ENCODE measurements at places on chromosomes 1 and 21.

DNA sequence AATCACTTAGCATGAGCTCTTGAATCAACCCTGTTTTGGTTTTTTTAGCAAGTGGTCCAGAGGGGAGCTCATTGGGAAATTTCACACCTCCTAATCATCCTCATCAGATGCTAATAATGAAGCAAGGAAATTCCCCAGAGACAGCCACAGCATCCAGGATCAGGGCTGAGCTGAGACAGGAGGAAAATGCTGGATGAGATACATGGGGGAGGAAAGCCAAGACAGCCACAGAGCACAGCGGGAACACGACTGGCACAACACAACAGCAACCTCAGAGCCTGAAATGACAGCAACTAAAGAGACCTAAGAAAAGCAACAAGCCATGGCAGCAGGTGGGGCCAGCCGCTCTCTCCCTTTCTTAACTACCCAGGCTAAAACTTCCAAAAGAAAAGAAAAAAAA lies 70.4 kb downstream of the UBR4 start:
- DNase-seq, result no peak

DNA sequence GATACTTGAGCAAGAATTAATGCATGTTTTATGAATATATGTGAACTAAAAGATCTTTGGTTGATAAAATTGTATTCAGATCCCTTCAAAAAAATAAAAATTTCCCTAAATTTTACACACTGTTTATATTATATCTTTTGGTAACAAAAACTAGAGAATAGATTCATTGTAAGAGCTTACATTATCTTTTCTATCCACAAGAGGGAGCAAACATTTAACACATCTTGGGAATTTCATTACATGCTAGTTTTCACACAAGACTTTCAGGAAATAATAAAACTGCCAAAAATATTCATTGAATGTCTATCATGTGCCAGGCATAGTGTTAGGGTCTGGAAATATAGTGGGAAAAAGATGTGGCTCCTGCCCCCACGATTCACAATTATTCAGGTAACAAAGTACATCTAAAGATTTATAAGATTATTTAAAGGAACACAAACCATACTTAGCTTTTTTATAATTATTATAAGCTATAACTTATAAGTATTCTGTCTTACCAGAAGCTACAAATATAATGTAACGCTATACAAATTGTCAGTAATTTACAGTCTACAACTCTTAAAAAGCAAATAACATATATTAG lies 30.6 kb downstream of the FAF1 start:
- DNase-seq, result no peak

GRCh38 chr1:242525769-242526168 lies 1.3 kb upstream of the PLD5 start:
- DNase-seq, result no peak

GRCh38 chr1:16262067-16262466 lies 25.1 kb upstream of the CPLANE2 start:
- DNase-seq, result no peak

DNA sequence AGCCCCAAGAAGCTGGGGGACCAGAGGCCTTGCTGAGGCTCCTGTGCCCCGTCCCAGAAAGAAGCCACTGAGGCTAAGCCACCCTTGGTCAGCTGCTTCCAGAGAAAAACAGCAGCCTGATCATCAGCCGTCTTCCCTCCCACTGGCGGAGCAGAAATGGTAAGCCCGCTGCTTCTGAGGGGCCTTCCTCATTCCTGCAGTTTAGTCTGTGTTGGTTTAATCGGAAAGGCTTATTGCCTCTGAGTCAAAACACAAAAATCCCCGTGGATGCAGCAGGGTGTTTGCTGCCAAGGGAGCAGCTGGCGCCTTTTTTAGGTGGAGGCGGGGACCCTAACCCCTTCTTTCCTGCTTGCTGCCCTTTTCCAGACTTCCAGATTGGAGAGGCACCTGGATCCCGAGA lies 33.9 kb downstream of the SPSB1 start:
- DNase-seq, result no peak

DNA sequence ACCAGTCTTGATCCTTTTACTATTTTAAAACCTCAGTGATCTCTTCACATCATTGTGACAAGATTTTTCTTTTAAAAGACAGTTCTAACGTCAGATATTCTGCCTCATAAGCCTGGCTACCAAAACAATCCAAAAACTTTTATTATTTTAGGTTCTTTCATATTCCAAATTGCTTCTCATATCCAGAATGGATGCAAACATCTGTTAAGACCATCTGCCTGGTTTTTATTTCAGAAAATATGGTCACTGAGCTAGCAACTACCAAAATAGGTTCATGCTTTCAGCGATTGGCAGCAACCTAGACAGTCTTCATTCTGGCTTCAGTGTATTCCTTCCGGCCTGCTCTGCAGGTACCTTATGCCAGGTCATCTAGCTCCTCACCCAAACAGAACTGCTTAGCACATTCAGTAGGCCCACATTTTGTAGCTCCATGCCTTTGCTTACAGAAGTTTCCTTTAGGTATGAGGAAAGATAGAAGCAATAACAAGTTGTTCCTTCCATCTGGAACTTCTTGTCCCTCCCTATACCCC lies 59.0 kb upstream of the CACYBP start:
- DNase-seq, result no peak

DNA sequence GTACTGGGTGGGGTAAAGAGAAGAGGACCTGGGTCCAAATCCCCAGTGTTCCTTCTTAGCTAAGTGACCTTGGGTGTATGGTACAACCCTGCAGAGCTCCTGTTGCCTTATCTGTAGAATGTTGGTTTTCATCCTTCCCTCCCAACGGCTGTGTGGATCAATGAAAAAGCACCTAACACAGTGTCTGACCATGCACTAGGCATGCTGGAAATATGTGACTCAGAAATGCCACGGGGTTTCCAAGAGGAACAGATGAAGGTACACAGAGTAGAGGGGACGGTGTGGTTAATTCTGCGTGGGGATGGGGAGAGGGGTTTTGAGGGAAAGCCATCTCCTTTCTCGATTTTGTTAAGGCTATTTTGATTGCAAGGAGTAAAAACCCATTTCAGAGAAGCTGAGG lies 8.6 kb downstream of the NIPAL3 start:
- DNase-seq, result no peak

DNA sequence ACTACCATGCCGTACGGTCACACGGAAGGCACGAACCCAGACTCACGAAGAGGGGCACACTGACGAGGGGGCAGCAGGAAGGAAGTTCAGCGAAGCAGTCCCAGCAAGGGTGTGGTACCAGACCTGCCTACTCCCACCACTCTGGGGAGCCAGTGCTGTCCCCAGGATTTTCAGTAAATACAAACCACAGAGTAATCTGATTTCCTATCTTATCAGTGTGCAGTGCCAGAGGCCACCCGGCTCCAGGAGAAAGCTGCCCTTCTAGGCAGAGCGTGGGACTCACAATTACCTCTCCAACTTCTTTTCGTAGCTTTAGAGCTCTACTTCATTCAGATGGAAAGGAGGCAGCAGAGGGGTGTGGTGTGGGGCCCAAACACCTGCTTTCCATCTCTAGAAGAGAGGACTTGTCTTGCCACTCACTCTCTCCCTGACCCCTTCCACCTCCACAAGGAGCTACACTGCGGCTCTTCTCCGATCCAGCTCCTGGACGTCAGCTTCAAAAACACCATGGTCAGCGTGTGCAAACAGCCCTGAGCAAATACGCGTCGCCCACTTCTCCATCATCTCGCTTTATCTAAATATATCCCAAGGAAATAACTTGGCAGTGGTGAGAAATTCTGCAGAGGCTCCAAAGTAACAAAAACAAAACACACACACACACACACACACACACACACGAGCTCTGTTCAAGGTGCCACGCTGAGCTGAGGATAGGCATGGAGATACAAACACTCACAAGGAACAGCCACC lies 98.5 kb downstream of the MRPL37 start:
- DNase-seq, result no peak

GRCh38 chr1:232149287-232150201 lies 480.4 kb downstream of the SIPA1L2 start:
- DNase-seq, result no peak

GRCh38 chr1:94284476-94284875 lies 47.1 kb upstream of the ARHGAP29 start:
- no peak for DNase-seq

DNA sequence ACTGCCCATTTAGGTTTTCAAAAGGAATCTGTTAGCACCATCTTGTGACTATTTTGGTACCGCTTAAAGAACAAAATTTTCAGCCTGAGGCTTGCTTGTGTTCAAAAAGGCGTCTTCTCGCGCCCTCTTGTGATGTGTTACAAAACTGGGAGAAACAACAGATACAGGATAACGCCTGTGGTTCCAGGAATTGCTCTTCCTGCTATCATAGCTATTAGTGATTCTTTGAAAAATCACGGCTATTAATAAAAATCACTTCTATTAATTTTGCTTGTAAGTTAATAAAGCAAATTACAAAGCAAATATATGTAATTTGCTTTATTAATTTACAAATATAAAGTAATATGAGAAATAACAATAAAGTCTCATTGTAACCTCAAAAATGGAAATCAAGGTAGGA lies 82.2 kb upstream of the ABCD3 start:
- DNase-seq, result no peak

GRCh38 chr21:23960769-23961168 lies 1646.5 kb downstream of the MRPL39 start:
- DNase-seq, result no peak

DNA sequence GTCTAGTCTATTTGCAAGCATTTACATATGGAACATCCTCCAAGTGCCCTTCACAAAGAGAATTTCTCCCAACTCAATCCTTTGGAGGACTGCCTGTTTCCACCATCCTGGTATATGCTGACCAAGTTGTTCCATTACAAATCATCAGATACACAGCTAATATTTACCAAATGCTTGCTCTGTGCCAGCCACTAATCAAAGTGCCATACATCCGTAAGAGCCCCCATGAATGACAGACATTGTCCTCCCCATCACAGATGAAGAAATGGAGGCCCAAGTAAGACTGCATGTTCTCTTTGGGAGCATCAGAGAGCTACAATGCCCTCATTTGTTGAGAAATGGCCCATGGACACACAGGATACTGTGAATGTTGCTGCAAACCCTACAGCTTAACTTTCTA lies 130.0 kb upstream of the BACE2 start:
- DNase-seq, result no peak

DNA sequence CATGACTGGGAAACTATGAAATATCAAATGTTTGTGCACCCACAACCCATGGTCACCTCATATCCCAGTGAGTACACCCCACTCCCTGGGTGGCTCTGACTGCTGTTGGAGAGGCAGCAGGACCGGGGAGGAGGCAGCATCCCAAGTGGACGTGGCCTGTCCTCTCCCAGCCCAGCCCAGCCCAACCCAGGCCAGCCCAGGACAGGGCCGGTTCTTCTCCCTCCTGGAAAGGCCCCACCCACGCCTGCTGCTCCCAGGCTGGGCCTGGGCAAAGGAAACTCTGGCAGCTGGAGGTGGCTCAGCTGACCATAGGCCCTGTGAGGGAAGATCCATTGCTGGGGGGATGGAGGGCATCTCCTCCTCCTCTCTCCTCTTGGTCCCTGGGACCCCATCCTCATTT lies 19.1 kb downstream of the MATN1 start:
- DNase-seq, result no peak

DNA sequence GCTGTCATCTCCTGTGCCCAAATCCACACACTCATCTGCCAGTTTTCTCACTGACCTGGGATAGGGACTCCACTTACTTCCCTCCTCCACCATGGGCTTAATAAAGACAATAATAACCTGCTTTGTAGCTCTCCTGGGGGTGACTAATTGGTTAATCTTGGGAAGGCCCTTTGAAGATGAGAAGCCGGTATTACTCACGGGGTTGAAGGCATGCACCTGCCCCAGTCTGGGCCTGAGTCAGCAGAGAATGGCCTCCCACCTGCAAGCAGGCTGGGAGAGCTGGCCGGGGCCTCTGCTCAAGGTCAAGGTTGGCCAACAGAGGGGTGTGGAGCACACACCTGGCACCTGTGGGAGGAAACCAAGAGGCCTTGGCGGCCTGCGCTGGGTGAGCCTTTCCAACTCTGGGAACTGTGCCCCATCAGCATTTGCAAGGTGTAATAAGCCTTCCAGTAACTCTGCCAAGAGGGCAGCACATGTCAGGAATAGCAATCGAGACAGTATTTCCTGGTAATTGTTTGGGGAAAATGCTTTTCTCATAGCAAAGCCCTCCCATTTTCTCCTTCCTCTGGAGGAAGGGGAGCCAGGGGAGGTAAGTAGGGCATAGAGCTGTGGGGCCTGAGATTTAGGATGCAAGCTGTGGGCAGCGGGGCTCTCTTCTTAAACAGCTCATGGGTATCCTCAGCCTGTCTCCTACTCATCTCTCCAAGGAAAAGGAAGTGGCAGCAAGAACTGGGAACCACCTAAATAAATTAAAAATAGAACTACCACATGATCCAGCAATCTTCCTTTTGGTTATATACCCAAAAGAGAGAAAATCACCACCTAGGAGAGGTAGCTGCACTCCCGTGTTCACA lies 49.0 kb downstream of the TOMM20 start:
- DNase-seq, result no peak

GRCh38 chr21:31879241-31879650 lies 6.4 kb downstream of the HUNK start:
- DNase-seq, result no peak

GRCh38 chr1:48470950-48471690 lies 884 bp downstream of the SPATA6 start:
- peak; percentile 64 for DNase-seq

- DNase-seq, result no peak
These were observed 356.8 kb downstream of the LMO4 start for GRCh38 chr1:87685311-87686135.

- DNase-seq, result peak; percentile 36
These were observed at the start of gene MMEL1 for GRCh38 chr1:2632561-2633361. Gene MMEL1, minus strand, starts transcription at chr1:2633016. Its CDS starts 3,532 bp downstream, at chr1:2629484.

- no peak for DNase-seq
These were observed 880.2 kb downstream of the LTN1 start for GRCh38 chr21:28112511-28112910.

- no peak for DNase-seq
These were observed 19.8 kb downstream of the NCF2 start for GRCh38 chr1:183570451-183570850.

DNA sequence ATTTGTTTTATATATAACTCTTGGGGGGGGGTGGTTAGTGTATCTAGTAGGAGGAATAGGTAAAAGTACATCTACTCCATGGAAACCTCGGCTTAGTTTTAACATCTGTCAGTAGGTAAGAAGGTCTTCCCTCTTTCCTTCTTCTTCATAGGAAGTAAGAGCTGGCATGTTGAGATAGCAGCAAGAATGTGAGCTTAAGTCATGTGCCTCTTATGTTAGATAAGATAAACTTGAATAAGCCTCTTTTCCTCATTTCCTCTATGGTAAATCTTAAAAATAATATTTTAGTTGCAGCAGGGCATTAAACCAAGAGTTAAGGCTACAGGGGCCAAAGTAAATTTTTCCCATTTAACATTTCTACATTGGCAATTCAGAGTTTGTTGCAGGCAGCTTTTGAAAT lies 100.4 kb downstream of the MAP3K21 start:
- DNase-seq, result no peak

- no peak for DNase-seq
These were observed 11.3 kb downstream of the NFIA start for GRCh38 chr1:61093525-61094137.

Data from left forelimb (tissue), 1 donor.